ENCODE measurements at places on chromosomes 12 and 14. TPM values are rescaled to one million over a fixed set of nuclear protein-coding genes. Genes with fewer than 3 reads are reported as not detected.

DNA sequence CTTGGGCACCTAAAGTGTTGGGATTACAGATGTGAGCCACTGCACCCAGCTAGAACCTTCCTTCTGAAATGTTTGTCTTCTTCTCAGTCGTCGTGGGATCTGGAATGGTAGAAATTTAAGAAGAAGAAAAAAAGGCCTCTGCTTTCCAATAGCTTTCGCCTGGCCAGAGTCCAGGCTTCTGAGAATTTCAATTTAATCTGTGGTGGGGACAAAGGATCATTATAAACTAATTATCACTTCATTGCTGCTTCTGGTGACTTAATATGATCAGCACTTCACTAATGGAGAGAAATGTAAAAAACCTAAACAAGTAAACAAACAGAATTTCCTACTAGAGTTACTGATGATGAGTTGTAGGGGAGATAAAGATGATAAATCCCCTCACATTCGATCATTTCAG is 51.3 kb downstream of the CFAP251 start:
- no peak for DNase-seq

Gene VRTN
- total RNA-seq, result not detected

DNA sequence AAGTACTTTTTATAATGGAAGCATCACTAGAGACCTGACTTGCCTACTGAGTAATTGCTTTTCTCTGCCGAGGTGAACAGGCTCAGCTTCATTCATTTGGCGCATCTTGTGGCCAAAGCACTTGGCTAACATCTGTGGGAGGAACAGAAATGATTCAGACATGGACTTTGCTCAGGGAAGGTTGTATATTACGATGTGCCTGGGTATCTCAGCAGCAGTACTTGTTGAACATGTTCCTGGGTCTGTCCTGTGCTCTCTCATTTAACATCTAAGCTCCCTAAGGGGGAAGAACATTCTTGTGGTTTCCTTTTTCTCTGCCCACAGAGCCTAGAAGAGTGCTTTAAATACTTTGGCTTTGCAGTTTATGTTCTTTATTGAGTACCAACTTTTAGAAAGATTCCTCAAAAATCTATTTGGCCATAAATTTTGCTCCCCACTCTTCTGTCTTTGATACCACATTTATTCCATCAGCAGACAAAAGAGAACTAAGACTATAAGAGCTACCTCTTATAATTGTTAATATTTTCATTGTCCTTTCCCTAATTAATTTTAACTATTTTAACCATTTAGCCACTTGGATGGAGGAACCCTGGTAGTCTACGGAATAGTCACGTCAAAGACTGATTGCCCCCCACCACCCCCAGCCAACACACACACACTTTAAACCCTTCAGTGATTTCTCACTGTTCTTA is 101.2 kb upstream of the EGLN3 start:
- DNase-seq, result peak; percentile 26

Gene TAS2R9
- not detected for total RNA-seq

GRCh38 chr12:101935890-101936746 is 58.7 kb downstream of the DRAM1 start:
- DNase-seq, result peak; percentile 77

DNA sequence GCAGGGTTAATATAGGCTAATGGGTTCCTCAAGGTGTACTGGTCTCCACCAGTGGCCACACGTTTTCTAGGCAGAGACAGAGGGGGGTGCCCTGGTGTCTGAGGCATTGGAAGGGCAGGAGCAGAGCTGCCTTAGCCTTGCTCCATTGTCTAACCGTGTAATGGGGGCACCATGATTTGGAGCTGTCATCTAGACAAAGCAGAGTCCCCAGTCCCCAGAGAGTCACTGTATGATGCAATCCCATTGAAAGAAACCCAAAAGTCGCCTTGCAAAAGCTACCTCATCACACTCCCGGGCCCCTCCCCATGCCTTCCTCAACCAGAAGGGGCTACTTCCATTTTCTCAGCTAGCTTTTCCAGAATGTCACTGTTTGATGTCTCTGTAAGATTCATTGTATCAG is 487.1 kb downstream of the AACS start:
- no peak for DNase-seq

Gene PLA2G1B
- total RNA-seq, result not detected

DNA sequence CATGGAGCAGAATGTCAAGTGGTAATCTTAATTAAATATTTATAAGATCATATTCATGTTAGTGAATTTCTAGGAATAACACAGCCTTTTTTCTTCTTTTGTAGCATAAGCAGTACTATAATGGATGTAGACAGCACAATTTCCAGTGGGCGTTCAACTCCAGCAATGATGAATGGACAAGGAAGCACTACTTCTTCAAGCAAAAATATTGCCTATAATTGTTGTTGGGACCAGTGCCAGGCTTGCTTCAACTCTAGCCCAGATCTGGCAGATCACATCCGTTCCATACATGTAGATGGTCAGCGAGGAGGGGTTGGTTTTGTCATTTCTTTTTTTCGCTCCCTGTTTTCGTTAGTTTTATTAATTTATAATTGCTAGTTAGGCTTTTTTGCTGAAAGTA is 23.1 kb downstream of the AEBP2 start:
- DNase-seq, result no peak

Gene CCDC175
- not detected for total RNA-seq

Gene BICDL1
- total RNA-seq, result not detected

- DNase-seq, result no peak
Observed at GRCh38 chr12:2092890-2093289, 40.1 kb downstream of the CACNA1C start.

- DNase-seq, result no peak
Observed at GRCh38 chr12:14921218-14921617, 17.1 kb downstream of the ERP27 start.

- no peak for DNase-seq
Observed at GRCh38 chr12:1059162-1059561, 68.1 kb downstream of the ERC1 start.

DNA sequence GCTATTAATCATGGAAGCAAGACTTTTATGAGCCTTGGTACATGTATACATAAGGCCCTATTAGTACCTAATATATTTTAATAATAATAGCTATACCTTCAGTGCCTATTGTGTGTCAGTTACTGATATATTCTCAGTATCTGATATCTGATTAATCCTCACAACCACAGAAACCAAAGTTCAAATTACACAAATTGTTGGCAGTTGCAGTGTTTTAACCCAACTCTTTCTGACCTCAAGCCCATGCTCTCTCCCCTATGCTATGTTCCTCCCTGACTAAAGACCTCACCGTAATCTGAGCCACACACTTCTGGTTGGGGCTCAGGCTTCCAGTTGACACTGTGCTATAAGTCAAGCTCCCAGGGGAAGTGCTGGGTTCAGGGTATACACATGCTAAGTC is 214.4 kb downstream of the SPTSSA start:
- DNase-seq, result no peak

Gene ADGRD1
- 110 TPM for total RNA-seq

Gene POTEM
- total RNA-seq, result not detected

DNA sequence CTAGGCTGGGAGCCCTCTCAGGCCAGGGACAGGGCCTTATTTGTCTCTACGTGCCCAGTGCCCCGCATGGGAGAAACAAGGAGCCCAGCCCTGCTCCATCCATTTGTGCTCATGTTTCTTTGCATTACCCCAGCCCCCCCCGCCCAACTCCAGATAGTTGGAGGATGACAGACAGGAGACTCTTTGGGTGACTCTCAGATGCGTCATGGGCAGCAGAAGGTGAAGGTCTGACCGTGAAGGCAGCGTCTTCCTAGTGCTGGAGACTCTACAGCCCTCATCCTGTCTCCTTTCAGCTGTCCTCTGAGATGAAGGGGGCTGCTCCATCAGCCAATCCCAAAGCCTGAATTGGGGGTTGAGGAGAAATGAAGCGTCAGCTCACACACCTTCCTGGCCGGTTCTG is 283 bp upstream of the PSMB11 start:
- no peak for DNase-seq

GRCh38 chr12:26276709-26277108 is 81.3 kb downstream of the SSPN start:
- DNase-seq, result no peak

DNA sequence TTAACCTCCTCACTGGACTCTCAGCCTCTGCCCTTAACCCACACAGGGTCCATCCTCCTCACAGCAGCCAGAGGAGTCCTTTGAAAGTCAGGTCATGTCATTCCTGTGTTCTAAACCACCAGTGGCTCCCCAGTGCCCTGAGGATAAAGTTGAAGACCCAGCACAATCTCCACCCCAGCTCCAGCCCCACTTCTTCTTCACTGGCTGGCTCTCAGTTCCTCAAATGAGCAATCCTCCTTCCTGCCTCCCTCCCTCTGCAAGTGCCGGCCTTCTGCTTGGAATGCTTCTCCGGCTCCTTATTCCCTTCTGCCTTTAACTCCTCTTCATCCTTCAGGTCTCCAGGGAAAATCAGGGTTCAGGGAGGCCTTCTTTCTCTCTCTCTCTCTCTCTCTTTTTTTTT is 32.0 kb upstream of the SPPL3 start:
- DNase-seq, result no peak

GRCh38 chr12:52947738-52948423 is 1.0 kb upstream of the KRT18 start:
- no peak for DNase-seq

- DNase-seq, result no peak
Observed at GRCh38 chr14:20419419-20419818, 6.1 kb upstream of the TEP1 start.

Gene SLC41A2
- 23.1 TPM for total RNA-seq

DNA sequence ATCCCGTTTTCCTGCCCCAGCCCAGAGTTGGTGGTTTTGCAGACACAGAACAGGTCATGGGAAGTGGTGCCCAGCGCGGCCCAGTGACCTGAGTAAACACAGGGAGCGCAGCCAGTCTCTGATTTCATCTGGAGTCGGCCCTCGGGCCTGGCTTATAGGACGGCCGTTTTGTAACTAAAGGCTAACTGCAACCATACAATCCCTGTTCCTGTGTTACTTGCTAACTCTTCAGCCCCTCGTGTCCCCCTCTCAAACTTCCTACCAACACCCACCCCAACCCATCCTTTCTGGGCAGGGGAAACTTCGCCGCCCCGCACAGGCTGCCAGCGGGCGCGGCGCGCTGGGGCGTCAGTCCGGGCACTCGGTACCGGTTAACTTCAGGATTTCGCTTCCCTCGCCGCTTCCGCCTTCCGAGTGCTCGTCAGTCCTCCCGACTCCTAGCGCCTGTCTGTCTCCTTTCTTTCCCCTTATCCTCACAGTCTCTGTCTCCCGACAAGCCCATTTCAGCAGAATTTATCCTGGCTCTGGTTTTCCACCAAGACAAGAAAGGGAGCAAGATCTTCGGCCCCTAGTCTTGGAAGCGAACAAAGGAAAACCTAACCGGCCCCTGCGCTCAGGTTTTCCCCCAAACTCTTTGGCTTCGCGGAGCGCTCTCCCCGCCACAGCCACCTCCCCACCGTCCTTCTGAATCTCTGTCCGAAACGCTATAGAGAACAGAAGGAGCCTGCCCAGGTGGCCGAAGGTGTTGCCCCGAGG is 2.0 kb downstream of the SIX1 start:
- no peak for DNase-seq

GRCh38 chr12:115598871-115599811 is 678.4 kb downstream of the MED13L start:
- DNase-seq, result no peak

Gene AQP5
- total RNA-seq, result not detected

- no peak for DNase-seq
Observed at GRCh38 chr12:1575408-1576401, 18.7 kb downstream of the FBXL14 start.

Gene STAC3
- not detected for total RNA-seq

Gene RNASE13
- total RNA-seq, result not detected

DNA sequence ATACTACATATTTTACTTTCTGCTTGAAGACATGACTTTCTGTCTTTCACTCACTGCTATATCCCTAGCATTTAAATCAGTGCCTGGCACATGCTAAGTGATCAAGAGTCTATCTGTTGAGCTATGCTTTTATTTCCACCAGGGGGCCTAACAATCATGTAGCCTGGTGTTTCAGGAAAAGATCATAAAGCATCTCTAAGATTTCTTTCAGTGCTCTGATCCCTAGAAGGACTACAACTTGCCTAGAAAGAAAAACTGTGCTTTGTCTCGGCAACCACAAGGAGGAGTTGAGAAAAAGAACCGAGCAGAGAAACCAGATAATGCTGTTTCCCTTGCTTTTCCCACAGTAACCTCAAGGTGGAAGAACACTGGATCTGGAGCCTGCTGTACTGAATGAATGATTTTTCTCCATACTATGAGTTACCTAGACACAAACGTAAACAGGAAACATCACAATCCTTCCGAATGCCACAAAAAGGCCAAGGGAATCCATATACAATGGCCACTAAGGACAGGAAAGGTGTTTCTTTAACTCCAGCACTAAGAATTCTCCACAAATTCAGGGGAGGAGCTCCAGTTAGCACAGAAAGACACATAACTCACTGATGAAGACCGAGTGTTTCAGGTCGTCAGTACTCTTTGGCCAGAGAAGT is 1.2 kb downstream of the CRY1 start:
- DNase-seq, result peak; percentile 48

Measured in tibial nerve (tissue), 4 donors.